ENCODE measurements at places on chromosomes 12 and 14.

DNA sequence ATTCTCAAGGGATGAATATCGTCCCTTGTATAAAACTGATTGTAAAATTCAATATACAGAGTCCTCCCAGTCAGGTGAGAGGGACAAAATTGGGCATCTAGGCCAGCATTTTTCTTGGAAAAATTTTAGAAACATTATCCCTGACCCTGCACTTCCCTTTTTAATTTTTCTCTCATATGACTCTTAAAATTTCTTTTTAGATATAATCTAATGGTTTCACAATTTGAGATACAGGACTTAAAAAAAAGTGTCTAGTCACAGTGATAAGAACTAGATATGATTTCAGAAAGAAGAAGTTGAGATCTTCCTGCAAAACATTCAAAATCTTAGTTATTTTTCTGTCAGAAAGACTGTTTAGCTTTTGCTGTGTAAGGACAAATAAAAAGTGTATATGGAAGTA is 270.8 kb upstream of the PPFIA2 start:
- no peak for DNase-seq

DNA sequence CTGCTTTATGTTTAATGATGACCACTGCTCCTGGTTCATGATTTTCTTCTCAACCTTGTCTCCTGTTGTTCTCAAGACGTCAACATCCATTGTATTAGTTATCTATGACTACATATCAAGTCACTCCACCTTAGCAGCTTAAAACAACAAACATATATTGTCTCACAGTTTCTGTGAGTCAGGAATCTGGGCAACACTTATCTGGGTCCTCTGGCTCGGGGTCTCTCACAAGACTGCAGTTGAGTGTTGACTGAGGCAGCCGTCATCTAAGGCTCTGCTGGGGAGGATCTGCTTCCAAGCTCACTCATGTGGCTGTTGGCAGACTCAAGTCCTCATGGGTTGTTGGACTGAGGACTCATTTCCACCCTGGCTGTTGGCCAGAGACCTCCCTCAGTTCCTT is 27.3 kb upstream of the FRS2 start:
- no peak for DNase-seq

- DNase-seq: no peak
Measured at GRCh38 chr14:64691376-64691775, 12.8 kb upstream of the PLEKHG3 start.

- DNase-seq: no peak
Measured at GRCh38 chr14:105497671-105498429, 6.8 kb downstream of the TEDC1 start.

DNA sequence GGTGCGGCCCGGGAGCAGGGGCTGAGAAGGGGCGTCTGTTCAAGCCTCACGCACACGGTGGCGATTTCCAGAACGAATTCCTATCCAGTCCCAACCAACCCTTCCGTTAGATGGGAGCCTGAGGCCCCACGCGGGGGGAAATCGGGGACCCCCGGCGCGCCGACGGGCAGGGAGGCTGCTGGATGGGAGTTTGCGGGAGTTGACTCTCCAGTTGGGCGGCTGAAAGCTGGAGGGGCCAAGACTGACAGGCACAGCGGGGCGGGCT is 9.8 kb downstream of the EXOC3L4 start:
- no peak for DNase-seq

DNA sequence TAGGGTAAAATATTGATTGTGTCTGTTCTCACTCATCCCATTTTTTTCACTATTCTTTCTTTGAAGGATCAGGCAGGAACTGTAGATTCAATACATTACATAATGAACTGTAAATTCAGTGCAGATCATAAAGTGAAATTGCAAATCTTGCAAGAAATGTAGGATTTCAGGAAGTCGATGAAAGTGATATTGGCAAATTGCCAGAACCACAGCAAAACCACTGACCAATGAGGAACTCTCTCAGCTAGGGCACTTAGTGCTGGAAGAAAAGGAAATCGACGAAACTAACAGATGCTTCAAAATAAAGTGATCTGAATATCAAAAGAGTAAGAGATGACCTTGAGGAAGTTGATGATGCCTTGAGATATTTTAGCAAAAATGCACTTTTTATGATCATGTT is 157.6 kb downstream of the AACS start:
- DNase-seq: peak; percentile 7

- DNase-seq: no peak
Measured at GRCh38 chr12:46005151-46005797, 14.9 kb upstream of the SCAF11 start.

DNA sequence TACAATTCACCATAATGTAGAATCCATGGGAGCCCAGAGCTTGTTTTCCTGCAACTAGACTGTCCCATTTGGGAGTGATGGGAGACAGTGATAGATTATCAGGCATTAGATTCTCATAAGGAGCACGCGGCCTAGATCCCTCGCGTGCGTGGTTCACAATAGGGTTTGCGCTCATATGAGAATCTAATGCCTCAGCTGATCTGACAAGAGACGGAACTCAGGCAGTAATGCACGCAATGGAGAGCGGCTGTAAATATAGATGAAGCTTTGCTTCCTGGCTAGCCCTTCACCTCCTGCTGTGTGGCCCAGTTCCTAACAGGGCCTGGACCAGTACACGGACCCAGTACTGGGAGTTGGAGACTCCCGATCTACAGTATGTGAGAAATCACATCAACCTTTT is 126.7 kb downstream of the FBXL14 start:
- no peak for DNase-seq

- DNase-seq: peak; percentile 66
Measured at GRCh38 chr12:69388371-69388770, 28.8 kb downstream of the YEATS4 start.

DNA sequence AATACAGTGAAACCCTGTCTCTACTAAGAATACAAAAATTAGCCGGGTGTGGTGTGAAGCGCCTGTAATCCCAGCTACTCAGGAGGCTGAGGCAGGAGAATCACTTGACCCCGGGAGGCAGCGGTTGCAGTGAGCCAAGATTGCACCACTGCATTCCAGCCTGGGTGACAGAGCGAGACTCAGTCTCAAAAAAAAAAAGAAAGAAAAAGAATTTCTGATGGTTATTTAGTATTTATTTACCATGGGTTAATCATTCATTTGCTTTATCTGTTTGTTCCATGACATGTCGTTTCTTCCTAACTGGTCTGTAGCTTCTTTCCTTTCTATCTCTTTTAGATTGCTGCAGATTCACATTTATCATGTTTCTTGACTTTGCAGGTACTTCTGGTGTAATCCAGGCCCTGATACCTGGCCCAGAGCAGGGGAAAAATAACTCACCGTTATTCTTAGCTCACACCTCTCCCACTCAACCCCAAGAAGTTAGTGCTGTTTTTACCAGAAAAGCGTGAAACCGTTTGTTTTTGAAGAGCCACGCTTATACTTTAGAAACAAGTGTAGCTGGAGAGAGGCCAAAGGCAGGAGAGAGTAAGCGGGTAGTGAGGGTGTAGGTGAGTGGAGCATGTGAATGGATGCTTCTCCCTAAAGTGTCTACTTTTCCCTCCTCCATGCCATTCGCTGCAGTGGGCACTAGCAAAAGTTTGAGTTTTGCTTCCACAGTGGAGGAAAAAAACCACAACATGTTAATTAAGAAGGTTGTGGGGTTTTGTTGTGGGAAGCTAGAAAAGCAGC is 45.4 kb downstream of the SRGAP1 start:
- no peak for DNase-seq

DNA sequence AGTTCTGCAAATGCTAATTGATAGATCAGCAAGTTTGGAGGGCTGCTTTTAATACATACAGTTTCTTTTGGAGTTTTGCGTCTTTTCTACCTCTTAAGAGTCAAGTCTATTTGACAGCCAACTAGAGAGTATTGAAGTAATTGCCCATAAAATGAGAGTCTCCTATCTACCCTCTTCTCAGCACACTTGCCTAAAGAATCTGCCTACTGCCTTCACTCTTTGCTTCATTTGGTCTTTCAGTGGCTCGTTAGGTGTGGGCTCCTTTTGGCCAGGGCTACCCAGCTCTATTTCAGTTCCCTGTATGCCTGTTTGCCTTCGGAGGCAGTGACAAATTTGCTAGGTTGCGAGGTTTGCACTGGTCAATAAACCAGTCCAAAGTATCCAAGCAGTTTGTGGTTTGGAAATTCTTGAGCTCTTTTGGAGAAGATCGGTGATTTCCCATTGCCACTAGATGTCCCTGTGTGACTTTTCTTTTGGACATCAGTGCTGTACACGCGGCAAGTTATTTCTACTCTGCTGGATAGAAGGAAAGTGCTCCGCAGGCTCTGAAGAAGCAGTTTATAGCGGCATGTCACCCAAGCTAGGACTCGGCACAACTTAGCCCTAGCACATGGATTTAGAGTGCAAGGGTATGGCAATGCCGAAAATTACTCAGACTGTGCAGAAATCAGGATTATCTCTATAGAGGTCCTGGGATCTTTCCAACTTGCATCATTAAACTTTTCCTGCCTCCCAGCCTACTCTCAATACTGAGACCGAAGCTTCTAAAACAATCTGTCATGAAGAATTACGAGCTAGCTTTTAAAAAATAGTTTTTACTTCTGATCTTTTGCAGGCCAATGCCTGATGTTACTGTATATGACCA is 38.6 kb downstream of the MGST1 start:
- peak; percentile 89 for DNase-seq

- DNase-seq: no peak
Measured at GRCh38 chr14:93068711-93069110, 47.0 kb downstream of the ITPK1 start.

GRCh38 chr14:100816950-100817901 is 8.7 kb upstream of the MEG3 start:
- DNase-seq: no peak

DNA sequence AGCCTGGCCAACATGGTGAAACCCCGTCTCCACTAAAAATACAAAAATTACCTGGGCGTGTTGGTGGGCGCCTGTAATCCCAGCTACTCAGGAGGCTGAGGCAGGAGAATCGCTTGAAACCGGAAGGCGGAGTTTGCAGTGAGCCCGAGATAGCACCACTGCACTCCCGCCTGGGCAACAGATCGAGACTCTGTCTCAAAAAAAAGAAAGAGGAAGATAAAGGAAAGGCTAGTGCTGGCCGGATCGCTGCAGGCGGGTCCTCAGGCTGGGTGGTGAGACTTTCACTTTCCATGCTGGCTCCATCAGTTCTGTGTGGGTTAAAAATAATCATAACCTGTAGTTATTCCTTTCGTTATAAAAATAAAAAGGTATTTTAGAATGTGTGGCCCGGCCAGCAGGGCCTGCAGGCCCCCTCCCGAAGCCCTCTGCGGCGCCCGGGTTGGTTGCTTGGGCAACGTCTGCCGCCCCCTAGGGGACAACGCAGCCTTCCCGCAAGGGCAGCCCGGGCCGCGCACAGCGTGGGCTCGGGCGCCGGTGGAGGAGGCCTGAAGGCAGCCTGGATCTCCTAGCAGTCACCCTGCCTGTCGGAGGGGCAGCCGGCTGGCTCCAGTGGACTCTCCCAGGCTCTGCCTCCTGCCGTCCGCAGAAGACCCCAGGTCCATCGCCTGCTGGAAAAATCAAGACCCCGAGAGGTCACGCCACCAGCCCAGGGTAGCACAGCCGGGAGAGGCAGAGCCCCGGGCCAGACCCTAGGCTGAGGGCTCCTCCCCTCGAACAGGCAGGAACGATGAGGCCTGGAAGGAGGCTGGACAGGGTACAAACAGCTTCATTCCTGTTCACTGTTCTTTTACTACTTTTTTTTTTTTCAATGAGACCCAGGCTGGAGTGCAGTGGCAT is 5.0 kb upstream of the SLC25A47 start:
- DNase-seq: peak; percentile 65

DNA sequence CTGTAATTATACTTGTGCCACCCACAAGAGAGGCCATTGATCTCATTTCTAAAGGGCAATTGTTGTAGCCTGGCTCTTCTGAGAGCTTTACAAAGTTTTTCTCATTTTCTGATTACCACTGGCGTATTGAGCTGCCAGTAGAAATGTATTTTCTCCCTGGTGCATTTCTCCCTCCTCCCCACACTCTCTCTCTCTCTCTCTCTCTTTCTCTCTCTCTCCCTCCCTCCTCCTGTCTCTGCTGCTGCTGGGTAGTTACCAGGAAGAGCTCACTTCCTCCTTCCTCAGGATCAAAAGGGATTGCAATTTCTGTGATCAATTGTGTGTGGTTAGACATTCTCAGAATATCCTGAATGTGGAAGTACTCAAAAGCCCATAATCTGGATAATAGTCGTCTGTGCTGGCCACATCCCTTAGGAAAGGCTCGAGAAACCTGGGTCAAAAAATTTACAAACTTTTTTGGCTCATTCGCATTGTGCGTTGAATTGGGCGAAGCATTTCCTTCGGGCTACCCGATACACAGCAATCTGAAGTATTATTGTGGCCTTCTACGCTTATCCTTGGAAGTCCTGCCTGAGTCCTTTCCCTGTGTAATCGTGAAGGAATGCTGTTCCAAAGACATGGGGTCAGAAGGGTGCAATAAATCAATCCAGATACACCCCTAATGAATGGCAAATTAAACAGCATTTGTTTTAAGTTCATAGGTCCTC is 254.8 kb downstream of the MSRB3 start:
- peak; percentile 54 for DNase-seq

GRCh38 chr12:24038211-24038997 is 88.9 kb upstream of the SOX5 start:
- DNase-seq: no peak

DNA sequence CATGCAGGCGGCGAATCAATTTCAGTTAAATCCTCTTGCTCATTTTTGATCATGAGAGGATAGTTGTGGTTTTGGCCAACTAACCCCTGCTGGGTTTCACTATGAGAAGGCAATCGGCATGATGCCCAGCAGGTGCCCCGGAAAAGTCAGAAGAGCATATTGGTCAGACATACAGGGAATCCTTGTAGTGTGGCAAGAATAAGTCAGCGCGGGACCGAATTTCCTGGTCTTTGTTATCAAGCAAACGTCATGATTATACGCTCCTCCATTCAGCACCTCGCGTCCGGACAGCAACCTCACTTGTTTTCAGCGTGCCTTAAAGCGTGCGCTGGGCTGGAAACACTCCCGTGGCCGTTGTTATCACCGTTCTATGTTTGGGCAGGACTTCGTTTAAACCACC is 1.8 kb downstream of the TBC1D30 start:
- DNase-seq: peak; percentile 80

GRCh38 chr14:71629765-71630492 is 302.3 kb upstream of the RGS6 start:
- peak; percentile 20 for DNase-seq

GRCh38 chr12:54357506-54358190 is 6.6 kb downstream of the GPR84 start:
- no peak for DNase-seq

- DNase-seq: no peak
Measured at GRCh38 chr12:2248901-2249381, 196.2 kb downstream of the CACNA1C start.

Data from muscle of leg (tissue), 16 donors.